Stimulated activated CD8-positive, alpha-beta memory T cell treated with anti-CD3 and anti-CD28 coated beads, Interleukin-4, amount 100 ng/mL, for 1 hour (primary cell): ENCODE measurements at places on chromosomes 6 and 20.

- no peak for DNase-seq
These were observed 53.9 kb downstream of the ECT2L start for GRCh38 chr6:138849791-138850190.

- DNase-seq, result no peak
These were observed 39.8 kb upstream of the TGM3 start for GRCh38 chr20:2255926-2256531.

GRCh38 chr6:78530208-78530607 is 337.1 kb upstream of the IRAK1BP1 start:
- DNase-seq, result no peak

- no peak for DNase-seq
These were observed 6.2 kb downstream of the TREML1 start for GRCh38 chr6:41147917-41148316.

GRCh38 chr20:36519944-36520343 is 21.4 kb upstream of the MYL9 start:
- no peak for DNase-seq

DNA sequence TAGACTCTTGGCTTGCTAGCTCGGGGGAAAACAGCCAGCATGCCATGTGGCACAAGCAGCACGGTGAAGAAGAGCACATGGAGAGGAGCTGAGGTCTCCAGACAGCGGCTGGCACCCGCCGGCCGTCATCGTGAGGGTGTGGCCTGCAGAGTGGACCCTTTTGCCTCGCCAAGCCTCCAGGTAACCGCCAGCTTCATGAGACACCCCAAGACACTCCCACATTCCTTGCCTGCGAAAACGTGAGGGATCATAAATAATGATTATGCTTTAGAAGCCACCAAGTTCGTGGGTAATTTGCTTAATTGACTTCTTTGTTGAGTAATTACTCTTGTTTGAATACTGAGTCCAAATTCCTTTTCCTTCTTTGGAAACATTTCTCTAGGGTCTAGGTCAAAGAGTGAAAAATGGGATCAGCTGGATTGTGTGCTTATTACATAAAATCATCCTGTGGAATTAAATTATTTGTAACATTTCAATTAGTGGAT is 23.2 kb downstream of the FAM50B start:
- DNase-seq, result no peak
